ENCODE measurements at places on chromosomes 5 and 9. TPM values are rescaled to one million over a fixed set of nuclear protein-coding genes. Genes with fewer than 3 reads are reported as not detected.

CDC25C gene
- total RNA-seq = 8.4 TPM

PCDHB10 gene
- not detected for total RNA-seq

GRIA1 gene
- total RNA-seq = not detected

ABO gene
- not detected for total RNA-seq

SLCO4C1 gene
- 0.29 TPM for total RNA-seq

NME5 gene
- total RNA-seq = not detected

SLC6A3 gene
- not detected for total RNA-seq

PCDHGA5 gene
- 0.06 TPM for total RNA-seq

SPAG8 gene
- total RNA-seq = 1.0 TPM

LCN1 gene
- not detected for total RNA-seq

IL3 gene
- 0.49 TPM for total RNA-seq

FOXD4L4 gene
- total RNA-seq = not detected

WDR5 gene
- 64.6 TPM for total RNA-seq

LRRC26 gene
- not detected for total RNA-seq

NUTM2F gene
- total RNA-seq = not detected

SV2C gene
- total RNA-seq = not detected

PCSK1 gene
- total RNA-seq = not detected

PHF24 gene
- total RNA-seq = 0.23 TPM

CRHBP gene
- not detected for total RNA-seq

PCDHGA4 gene
- not detected for total RNA-seq

ALDH1A1 gene
- not detected for total RNA-seq

GPSM1 gene
- total RNA-seq = 11.0 TPM

AIF1L gene
- 1.3 TPM for total RNA-seq

CCL28 gene
- 11.9 TPM for total RNA-seq

SLC22A5 gene
- total RNA-seq = 3.7 TPM

IL17B gene
- total RNA-seq = not detected

FYB1 gene
- 71.3 TPM for total RNA-seq

PTGS1 gene
- total RNA-seq = 0.47 TPM

GRM6 gene
- not detected for total RNA-seq

GRAMD2B gene
- total RNA-seq = 7.7 TPM

SPINK4 gene
- not detected for total RNA-seq

CEL gene
- 2.3 TPM for total RNA-seq

FOXD4L5 gene
- 0.10 TPM for total RNA-seq

CTSL gene
- 1.5 TPM for total RNA-seq

GPX3 gene
- not detected for total RNA-seq

APBB3 gene
- 17.5 TPM for total RNA-seq

DMRT3 gene
- total RNA-seq = not detected

ANKDD1B gene
- not detected for total RNA-seq

POC5 gene
- total RNA-seq = 16.5 TPM

NSG2 gene
- not detected for total RNA-seq

LOX gene
- total RNA-seq = not detected

OTP gene
- not detected for total RNA-seq

SPINK5 gene
- not detected for total RNA-seq

C9 gene
- not detected for total RNA-seq

PCDHB12 gene
- total RNA-seq = not detected

ZFP37 gene
- total RNA-seq = 1.7 TPM

PRR16 gene
- not detected for total RNA-seq

ELP1 gene
- 32.3 TPM for total RNA-seq

PDCD1LG2 gene
- not detected for total RNA-seq

ADAMTSL1 gene
- not detected for total RNA-seq

All from activated naive CD8-positive, alpha-beta T cell treated with anti-CD3 and anti-CD28 coated beads for 36 hours (primary cell).